Breast epithelium (tissue), 4 donors: ENCODE measurements at places on chromosomes 12 and 14.

DNA sequence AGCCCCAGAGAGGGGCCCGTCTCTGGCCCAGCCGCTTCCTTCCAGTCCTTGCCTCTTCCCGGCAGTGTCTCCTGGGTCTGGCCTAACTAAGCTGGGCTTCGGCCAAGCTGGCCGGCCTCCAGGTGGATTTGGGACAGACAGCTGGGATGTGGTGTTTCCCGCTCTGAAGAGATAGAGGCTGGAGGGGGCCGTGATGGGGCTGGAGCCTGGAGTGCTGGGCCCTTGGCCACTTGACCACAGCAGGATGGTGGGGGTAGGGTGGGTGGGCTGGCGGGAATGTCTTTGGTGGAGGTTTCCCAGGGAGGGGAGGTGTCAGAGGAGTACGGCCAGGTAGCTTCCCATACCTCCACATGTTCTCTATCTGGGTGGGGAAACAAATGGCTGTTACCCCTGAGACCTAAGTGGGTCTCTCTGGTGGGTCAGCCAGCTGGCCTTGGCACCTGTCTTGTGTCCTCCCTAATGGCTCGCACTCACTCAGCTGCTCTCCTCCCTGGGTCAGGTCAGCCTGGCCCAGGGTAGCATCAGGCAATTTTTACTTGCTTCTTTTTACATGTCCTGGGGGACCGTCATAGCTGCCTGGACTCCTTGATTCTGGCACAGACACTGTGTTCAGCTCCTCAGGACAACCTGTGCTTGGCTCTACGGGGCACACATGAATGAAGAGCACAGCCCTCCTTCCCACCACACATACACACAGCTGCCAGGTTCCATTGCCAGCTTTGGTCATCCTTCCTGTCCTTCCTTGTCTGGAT lies 19.8 kb upstream of the PGF start:
- peak overlapping the region; percentile 68 for H3K27ac ChIP-seq
- H3K4me3 ChIP-seq: no peak overlapping the region
- DNase-seq: peak; percentile 54

GRCh38 chr12:71727958-71728357 lies 26.7 kb upstream of the RAB21 start:
- H3K27me3 ChIP-seq: no peaks in the 10 kb centered on the region
- no peak overlapping the region for H3K27ac ChIP-seq
- H3K36me3 ChIP-seq: no peaks in the 10 kb centered on the region
- no peak for DNase-seq
- H3K4me3 ChIP-seq: no peak overlapping the region
- H3K4me1 ChIP-seq: no peaks in the 10 kb centered on the region

DNA sequence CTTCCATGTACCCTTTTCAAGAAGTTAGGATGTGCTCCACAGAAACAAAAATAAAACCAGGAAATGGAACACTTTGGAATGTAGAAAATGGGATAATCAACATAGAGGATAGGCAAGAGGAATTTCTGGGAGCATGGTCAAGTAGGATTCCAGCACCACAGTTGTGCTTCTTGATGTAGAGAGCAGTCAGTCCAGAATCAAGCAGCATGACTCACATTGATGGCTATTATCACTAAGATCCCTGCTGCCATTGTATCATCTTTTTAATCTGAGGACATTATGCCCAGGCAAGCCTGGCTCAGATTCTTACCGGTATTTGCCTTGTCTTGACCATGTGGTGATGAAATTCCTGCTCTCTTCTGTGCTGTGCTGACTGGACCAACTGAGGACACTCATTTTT lies 5.7 kb downstream of the ETFRF1 start:
- no peak overlapping the region for H3K27ac ChIP-seq
- H3K4me1 ChIP-seq: no peaks in the 10 kb centered on the region
- no peak overlapping the region for H3K4me3 ChIP-seq
- H3K36me3 ChIP-seq: no peaks in the 10 kb centered on the region

- no peak overlapping the region for H3K4me3 ChIP-seq
- peaks cover 11% of the 10 kb centered on the region for H3K27me3 ChIP-seq
- no peak overlapping the region for H3K27ac ChIP-seq
- H3K4me1 ChIP-seq: no peaks in the 10 kb centered on the region
- H3K36me3 ChIP-seq: no peaks in the 10 kb centered on the region
Measured at GRCh38 chr14:96597680-96598079, 95.5 kb downstream of the PAPOLA start.

GRCh38 chr12:53510181-53510812 lies 3.0 kb upstream of the NPFF start:
- H3K27ac ChIP-seq: no peak overlapping the region
- DNase-seq: no peak
- H3K4me3 ChIP-seq: no peak overlapping the region
- H3K27me3 ChIP-seq: no peaks in the 10 kb centered on the region
- peaks cover 6% of the 10 kb centered on the region for H3K36me3 ChIP-seq

GRCh38 chr12:60205500-60205899 lies 609.7 kb downstream of the SLC16A7 start:
- H3K4me3 ChIP-seq: no peak overlapping the region
- no peaks in the 10 kb centered on the region for H3K4me1 ChIP-seq
- no peak overlapping the region for H3K27ac ChIP-seq
- no peaks in the 10 kb centered on the region for H3K36me3 ChIP-seq

GRCh38 chr12:100672075-100672592 lies 98.7 kb downstream of the GAS2L3 start:
- H3K27me3 ChIP-seq: no peaks in the 10 kb centered on the region
- H3K4me1 ChIP-seq: no peaks in the 10 kb centered on the region
- H3K27ac ChIP-seq: no peak overlapping the region
- H3K4me3 ChIP-seq: no peak overlapping the region
- H3K36me3 ChIP-seq: no peaks in the 10 kb centered on the region

GRCh38 chr12:105721051-105721825 lies 390.7 kb downstream of the C12orf75 start:
- H3K27ac ChIP-seq: no peak overlapping the region
- no peak for DNase-seq
- H3K4me1 ChIP-seq: no peaks in the 10 kb centered on the region
- no peak overlapping the region for H3K4me3 ChIP-seq
- H3K36me3 ChIP-seq: no peaks in the 10 kb centered on the region

DNA sequence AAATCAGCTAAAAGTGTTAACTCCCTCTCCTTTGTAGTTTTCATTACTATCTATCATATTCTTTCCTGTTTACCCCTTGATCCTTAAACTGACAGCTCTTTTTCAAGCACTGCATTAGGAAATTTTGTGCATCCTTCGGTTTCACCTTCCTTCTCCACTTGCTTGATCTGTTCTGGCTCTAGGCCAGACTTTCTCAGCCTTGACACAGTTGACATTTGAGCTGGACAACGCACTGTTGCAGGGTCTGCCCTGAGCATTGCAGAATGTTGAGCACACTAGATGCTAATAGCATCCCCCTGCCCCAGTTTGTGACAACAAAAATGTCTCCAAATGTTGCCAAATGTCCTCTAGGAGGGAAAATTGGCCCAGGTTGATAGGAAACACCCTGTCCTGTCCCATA lies 75.4 kb upstream of the KCNJ8 start:
- no peaks in the 10 kb centered on the region for H3K27me3 ChIP-seq
- no peak overlapping the region for H3K4me3 ChIP-seq
- no peaks in the 10 kb centered on the region for H3K36me3 ChIP-seq

DNA sequence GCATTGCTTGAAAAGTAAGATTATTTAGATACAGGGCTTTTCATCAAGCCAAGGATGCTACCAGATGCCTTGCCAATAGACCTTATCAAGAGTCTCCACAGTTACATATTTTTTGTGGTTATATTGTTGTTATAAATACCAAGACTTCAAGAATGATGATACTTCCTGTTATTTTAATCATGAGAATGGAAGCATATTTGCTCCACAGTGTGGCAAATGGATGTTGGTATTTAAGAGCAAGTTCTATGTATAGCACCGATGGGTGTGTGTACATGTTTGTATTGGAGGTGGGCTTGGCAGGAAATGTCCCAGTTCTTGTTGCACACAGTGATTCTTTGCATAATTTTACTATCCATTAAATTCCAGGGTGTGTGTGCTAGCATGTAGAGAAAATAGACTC lies 4.4 kb upstream of the NID2 start:
- DNase-seq: no peak
- no peaks in the 10 kb centered on the region for H3K27me3 ChIP-seq
- H3K4me3 ChIP-seq: no peak overlapping the region
- H3K27ac ChIP-seq: no peak overlapping the region
- no peaks in the 10 kb centered on the region for H3K4me1 ChIP-seq

DNA sequence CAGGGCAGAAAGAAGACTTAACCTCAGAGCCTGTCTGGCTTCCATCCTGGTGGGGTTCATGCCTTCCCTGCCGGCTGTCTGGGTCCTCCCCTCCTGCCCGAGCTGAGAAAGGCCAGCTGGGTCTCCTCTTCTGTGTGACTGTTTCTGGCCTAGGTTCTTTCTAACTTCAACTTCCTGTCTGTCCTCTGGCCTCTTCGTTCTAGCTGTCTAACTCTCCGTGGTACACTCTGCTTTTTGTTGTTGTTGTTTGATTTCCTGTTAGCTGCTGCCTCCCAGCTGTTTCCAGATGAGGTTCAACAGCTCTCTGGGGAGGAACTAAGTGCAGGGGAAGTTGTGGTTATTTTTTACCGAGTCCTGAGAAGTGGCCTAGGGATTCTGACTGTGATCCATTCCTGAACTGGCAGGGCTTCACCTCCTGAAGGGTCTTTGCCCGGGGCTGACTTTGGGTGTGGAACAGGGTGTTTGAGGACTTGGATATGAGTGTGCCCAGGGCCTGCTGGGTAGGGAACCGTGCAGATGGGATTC lies 3.2 kb downstream of the MLXIP start:
- peak overlapping the region; percentile 78 for H3K4me3 ChIP-seq
- peaks cover 8% of the 10 kb centered on the region for H3K4me1 ChIP-seq
- no peaks in the 10 kb centered on the region for H3K27me3 ChIP-seq

- no peak overlapping the region for H3K27ac ChIP-seq
- H3K4me1 ChIP-seq: no peaks in the 10 kb centered on the region
- H3K36me3 ChIP-seq: no peaks in the 10 kb centered on the region
- no peaks in the 10 kb centered on the region for H3K27me3 ChIP-seq
- DNase-seq: no peak
- H3K4me3 ChIP-seq: no peak overlapping the region
Measured at GRCh38 chr12:614411-614970, 48.8 kb downstream of the NINJ2 start.

DNA sequence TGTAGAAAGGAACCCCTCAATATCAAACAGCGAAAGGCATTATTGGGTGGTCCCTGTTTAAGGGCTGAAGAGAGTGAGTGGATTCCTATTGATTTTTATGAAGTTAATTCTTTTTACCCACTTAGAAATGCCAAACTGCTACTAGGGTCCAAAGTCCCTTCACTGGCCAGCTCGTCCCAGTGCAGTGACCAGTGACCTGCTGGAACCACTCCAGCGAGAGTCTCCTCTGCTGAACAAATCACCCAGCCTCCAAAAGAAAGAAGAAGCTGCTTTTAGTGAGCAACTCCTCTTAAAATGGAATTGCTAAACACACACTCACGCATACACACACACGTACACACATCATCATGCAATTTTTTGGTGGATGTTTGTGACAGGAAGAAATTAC lies 198.2 kb upstream of the PLEKHG7 start:
- H3K36me3 ChIP-seq: no peaks in the 10 kb centered on the region
- H3K27ac ChIP-seq: peak overlapping the region; percentile 65
- no peak overlapping the region for H3K4me3 ChIP-seq
- DNase-seq: no peak

- no peaks in the 10 kb centered on the region for H3K4me1 ChIP-seq
- H3K27ac ChIP-seq: no peak overlapping the region
- H3K4me3 ChIP-seq: no peak overlapping the region
- no peaks in the 10 kb centered on the region for H3K27me3 ChIP-seq
- no peak for DNase-seq
Measured at GRCh38 chr12:111819191-111820158, 22.6 kb upstream of the MAPKAPK5 start.

- no peaks in the 10 kb centered on the region for H3K4me1 ChIP-seq
- H3K4me3 ChIP-seq: no peak overlapping the region
- H3K27me3 ChIP-seq: no peaks in the 10 kb centered on the region
- no peak overlapping the region for H3K27ac ChIP-seq
Measured at GRCh38 chr12:169528-170370, 44.2 kb downstream of the SLC6A12 start.

- H3K36me3 ChIP-seq: no peaks in the 10 kb centered on the region
- H3K4me1 ChIP-seq: no peaks in the 10 kb centered on the region
- H3K27me3 ChIP-seq: no peaks in the 10 kb centered on the region
- DNase-seq: no peak
- H3K27ac ChIP-seq: no peak overlapping the region
Measured at GRCh38 chr12:104514092-104514810, 57.5 kb downstream of the CHST11 start.

GRCh38 chr12:109606320-109607028 lies 32.9 kb downstream of the MVK start:
- H3K27me3 ChIP-seq: peaks cover 5% of the 10 kb centered on the region
- H3K4me1 ChIP-seq: no peaks in the 10 kb centered on the region
- DNase-seq: no peak
- H3K27ac ChIP-seq: no peak overlapping the region
- no peaks in the 10 kb centered on the region for H3K36me3 ChIP-seq

- no peaks in the 10 kb centered on the region for H3K27me3 ChIP-seq
- no peaks in the 10 kb centered on the region for H3K36me3 ChIP-seq
- H3K27ac ChIP-seq: peak overlapping the region; percentile 15
- peak; percentile 73 for DNase-seq
- no peak overlapping the region for H3K4me3 ChIP-seq
Measured at GRCh38 chr12:49962861-49963765, 1.4 kb downstream of the AQP5 start.
